ENCODE measurements at places on chromosomes 2 and 18.

GRCh38 chr2:212136216-212136795 lies 402.3 kb downstream of the ERBB4 start:
- no peak for DNase-seq

GRCh38 chr2:128562471-128563347 lies 244.0 kb upstream of the HS6ST1 start:
- DNase-seq, result no peak

GRCh38 chr2:656676-657075 lies 20.5 kb downstream of the TMEM18 start:
- DNase-seq, result no peak

GRCh38 chr2:149739883-149740265 lies 152.3 kb upstream of the MMADHC start:
- DNase-seq, result no peak

DNA sequence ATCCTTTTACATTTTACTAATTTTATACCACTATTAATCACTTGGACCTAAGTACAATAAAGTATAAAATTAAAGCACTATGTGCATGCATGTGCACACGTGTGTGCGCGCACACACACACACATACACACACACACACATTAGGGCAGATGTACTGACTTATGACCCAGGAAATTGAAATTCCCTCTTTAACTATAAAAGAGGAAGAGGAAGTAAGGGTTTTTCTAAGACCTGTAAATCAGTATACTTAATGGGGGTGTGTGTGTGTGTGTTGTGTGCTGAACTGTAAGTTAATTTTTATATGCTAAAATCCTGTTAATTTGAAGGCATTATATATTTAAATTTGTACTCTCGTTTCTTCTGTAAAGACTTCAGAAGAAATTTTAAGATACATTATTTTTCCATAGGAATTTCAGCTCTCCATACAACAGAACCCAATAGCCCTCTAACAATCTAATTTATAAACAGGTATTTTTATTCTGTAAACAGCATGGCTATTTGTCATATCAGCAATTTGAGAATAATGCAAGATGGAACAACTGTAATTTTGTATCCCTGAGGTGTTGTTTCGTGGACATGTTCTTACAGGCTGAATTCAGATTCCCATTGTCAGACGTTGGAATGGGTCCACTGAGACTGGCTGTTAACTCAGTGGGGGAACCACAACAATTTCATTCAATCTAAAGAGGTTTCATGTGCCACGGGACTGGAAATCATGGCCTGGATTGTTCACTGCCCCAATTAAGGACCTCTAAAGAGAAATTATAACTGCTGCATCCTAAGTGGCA lies 90.9 kb downstream of the PLA2R1 start:
- DNase-seq, result no peak

GRCh38 chr2:84214455-84214854 lies 244.6 kb downstream of the SUCLG1 start:
- DNase-seq, result no peak

GRCh38 chr2:241412144-241412543 lies 56.1 kb downstream of the FARP2 start:
- no peak for DNase-seq

- DNase-seq, result no peak
These were observed 37.3 kb upstream of the PEX13 start for GRCh38 chr2:60980071-60980815.

DNA sequence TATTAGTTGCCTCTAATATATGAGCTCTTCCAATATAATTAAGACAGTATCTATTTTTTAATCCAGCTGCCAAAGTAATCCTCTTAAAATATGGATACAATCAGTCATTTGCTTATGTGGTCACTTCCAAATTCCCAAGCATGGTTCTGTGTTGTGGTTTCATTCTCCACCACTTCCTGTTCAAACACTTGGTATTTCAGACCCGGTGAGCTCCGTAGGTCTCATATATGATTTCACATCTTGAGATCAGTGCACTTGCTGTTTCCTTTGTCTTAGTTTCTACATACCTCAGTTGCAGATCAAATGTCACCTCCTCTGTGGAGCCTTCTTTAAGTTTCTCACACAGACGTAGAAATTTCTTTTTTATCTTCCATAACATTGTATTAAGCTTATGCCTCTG lies 254.2 kb downstream of the KCNS3 start:
- DNase-seq, result no peak

DNA sequence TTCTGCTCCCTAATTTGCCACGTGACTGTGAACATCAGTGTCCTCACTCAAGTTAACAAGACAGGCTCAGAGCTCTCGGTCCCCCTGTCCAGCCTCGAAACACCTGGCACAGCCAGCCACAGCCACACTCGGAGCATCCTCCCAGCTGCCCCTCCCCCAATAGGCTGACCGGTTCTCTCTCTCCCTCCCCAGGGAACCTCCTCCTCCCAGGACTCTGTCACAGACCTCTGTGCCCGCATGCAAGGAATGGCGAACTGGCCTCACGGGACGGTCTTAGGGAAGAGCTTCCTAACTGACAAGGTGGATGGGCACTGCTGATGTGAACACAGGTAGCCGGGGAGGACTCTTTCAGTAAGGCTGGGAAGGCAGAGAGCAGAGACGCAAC lies 18.8 kb downstream of the CYP26B1 start:
- no peak for DNase-seq

DNA sequence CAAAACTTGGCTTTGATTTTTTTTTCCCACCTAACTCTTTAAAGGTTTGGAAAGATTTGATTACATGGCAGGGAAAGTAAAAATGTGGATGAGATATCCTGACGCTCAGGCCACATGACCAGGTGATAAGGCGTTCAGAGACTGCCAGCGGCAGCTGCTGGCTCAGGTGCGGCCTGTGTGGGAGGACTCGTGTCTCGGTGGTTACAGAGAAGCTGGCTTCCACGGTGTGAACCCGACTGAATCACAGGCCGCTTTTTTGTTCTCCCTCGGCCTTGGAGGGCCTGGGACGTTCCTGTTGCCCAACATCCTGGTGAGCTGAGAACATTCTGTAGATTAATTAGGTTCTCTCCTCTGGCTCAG lies 124.2 kb upstream of the ZNF516 start:
- no peak for DNase-seq

DNA sequence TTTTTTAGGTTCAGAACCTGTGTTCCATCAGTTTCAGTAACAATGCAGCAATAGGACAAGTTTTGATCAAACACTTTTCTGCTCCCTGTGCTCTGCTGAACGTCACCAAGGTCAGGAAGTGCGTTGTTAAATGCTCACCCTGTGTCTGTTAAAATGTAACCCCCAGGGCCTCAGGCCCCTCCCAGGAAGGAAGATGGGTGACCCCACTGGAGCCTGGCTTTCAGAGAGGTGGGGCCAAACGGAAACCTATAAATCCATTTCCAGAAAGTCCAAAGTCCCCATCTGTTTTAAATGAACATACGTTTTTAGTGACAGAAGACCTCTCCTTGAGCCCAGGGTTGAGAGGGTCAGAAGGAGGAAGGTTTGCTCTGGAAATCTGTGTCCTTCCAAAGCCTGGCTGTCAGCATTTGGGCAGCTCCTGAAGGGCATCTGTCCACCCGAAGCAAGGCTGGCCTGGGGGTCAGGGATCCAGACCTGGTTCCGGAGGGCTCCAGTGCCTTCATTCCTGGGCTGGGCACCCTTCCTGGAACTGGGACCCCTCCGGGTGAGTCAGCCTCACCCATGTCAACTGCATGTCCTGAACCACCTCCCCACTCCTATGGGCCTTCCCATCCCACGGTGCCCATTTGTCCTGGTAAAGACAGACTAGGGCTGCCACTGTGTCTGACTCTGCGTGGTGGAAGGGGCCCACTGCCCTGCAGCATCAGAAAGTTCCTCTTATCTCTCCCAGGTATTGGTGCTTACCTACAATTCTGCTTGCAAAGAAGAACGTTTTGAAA lies 117.4 kb upstream of the COPS8 start:
- DNase-seq, result peak; percentile 9

- no peak for DNase-seq
These were observed 339.2 kb downstream of the EN1 start for GRCh38 chr2:118508282-118508681.

- DNase-seq, result no peak
These were observed 8.9 kb upstream of the RBMS1 start for GRCh38 chr2:160502478-160502877.

GRCh38 chr2:100283724-100284501 lies 38.4 kb downstream of the LONRF2 start:
- DNase-seq, result no peak

DNA sequence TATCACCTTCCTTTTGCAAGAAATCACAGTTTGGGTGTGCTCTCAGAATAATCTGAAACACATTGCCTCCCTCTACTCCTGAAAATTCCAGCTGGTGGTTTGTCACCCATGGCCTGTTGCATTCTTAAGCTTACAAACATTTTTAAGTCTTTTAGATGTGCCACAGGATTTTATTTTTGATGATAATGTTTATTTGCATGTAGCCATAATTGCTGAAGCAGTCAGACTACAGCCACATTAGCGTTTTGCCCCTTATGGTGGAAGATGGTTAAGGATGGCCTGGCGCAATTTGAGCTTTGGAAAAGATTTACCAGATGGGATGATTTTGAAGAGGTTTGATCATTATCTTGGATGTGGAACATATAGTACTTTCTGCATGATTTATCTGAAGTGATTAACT lies 439.5 kb downstream of the MEIS1 start:
- DNase-seq, result no peak

DNA sequence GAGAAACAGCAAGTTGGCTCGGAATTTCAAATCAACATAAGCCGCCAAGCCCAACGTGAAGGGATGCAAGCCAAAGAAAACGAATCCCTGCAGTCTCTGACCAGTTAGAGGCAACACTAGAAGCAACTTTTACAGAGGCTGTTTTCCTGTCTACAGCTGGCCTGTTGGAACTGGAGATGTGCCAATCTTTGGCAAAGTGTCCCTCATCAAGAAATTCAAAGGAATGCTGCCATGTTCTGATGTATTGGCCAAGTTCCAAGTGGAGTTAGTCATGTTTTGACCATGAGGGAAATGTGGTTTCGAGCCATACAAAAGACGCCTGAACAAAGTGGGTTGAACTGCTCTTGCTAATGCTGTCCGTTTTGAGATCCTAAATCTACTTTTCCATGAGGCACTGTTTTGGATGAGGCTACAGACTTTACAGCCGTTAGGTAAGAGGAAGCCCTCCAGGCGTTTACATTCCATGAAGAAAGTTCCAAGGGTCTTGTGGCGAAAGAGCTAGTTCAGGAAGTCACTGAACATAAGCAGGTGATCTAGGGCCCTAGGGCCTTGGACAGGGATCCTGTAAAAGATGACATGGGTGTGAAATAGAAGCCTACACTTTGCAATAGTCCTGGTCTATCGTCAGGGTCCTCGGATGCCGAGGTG lies 140.7 kb upstream of the PXDN start:
- no peak for DNase-seq

GRCh38 chr2:17263570-17263968 lies 254.7 kb downstream of the RAD51AP2 start:
- DNase-seq, result no peak

DNA sequence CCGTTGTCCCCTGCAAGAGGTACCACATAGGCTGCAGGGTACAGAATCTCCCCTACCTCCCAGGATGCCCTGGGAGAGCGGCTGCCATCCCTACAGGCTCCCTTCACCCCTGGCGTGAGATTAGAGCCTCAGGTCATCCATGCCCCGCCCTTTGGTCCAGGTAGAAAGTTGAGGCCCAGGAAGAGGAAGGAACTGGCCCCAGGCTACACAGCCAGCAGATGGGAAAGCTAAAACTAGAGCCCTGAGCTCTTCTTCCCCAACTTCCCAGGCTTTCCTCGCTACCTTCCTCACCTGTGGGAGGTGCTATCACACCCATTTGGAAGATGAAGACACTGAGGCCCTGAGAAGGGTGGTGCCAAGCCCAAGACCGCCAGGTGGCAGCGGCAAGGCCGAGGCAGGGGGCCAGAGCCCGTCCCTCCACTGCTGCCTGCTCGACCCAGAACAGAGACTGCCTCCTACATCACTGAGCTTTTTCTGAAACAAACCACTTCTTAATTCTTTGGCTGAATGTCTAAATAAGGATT lies 25.8 kb downstream of the CIB4 start:
- no peak for DNase-seq
